ENCODE measurements at places on chromosomes 1 and 21.

DNA sequence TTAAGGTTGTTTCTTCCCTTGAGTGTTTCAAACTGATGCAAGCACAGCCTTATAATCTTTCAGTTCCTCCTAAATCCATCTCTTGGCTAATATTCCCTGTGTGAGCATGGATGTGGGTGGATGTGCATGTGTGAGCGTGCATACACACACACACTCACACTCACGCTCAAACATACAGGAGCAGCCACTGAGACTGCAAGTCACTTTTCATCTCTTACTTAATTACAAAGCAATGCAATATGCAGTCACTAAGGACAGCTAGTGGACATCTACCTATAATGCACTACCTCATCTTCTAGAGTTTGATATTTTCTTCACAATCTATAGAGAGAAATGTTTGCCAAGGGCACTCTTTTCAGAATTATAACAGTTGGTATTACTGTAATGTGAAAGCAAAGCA is 1.4 kb downstream of the ESRRG start:
- DNase-seq = peak; percentile 15

DNA sequence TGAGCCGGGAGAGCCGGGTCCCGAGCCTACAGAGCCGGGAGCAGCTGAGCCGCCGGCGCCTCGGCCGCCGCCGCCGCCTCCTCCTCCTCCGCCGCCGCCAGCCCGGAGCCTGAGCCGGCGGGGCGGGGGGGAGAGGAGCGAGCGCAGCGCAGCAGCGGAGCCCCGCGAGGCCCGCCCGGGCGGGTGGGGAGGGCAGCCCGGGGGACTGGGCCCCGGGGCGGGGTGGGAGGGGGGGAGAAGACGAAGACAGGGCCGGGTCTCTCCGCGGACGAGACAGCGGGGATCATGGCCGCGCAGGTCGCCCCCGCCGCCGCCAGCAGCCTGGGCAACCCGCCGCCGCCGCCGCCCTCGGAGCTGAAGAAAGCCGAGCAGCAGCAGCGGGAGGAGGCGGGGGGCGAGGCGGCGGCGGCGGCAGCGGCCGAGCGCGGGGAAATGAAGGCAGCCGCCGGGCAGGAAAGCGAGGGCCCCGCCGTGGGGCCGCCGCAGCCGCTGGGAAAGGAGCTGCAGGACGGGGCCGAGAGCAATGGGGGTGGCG is 371 bp downstream of the ARID1A start:
- peak; percentile 83 for DNase-seq

GRCh38 chr1:78491451-78492071 is 787 bp downstream of the PTGFR start:
- peak; percentile 62 for DNase-seq

DNA sequence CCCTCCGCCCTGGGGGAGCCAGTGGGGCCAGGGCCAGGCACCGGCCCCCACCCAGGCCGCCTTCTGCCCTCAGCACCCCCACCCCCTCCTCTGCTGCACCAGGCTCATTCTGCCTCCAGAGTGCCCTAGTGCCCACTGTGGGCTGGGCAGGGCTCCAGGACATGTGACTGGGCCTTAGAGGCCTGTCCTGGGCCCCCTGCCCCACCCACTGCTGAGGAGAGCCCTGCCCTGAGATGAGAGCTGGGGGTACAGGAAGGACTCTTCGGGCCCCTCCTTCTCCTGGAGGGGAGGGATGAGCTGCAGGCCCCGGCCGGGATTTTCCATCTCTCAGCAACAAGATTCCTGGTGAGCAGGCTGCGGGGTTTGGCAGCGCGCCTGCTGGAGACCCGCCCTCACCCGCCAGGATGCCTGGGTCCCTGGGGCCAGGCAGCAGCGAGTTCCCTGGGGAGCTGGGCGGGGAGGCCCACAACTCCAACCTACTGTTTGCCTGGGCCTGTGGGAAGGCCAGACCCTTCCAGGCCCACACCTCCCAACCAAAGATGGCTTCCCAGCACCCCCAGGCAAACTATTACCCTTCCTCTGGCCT is 14.0 kb downstream of the AHDC1 start:
- no peak for DNase-seq

DNA sequence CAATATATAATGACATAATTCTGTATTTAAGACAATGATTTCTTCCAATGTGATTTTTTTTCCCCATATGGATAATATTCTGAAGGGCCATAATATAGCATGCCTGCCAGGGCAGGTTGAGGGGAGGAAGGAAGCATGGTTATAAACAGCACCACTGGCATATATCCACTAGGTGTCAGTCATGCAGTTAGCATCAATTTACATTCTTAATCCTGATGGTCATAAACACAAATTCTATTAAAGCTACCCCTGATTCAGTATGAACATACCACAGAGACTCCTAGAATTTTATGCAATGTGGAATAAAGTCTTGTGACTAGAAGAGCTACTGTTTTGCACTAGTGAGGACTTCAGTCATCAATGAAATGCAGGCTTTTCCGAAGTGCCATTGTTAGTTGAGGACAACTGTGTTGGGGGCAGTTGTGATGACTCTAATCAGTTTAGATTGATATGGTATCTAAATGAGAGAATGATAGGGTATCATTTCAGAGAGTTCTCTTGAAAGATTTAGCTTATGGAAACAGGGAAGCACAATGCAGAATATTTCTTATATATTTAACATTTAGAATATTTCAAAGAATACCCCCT is 342.7 kb upstream of the NR5A2 start:
- peak; percentile 87 for DNase-seq

DNA sequence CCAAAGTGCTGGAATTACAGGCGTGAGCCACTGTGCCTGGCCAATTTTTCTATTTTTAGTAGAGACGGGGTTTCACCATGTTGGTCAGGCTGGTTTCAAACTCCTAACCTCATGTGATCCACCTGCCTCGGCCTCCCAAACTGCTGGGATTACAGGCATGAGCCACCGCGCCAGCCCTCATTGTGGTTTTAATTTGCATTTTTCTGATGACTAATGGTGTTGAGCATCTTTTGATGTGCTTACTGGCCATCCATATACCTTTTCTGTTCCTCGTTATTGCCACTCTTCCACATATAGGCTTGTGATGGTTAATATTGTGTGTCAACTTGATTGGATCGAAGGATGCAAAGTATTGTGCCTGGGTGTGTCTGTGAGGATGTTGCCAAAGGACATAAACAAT is 17.4 kb upstream of the ENAH start:
- no peak for DNase-seq

- no peak for DNase-seq
Measured at GRCh38 chr1:241417258-241417657, 60.3 kb upstream of the RGS7 start.

DNA sequence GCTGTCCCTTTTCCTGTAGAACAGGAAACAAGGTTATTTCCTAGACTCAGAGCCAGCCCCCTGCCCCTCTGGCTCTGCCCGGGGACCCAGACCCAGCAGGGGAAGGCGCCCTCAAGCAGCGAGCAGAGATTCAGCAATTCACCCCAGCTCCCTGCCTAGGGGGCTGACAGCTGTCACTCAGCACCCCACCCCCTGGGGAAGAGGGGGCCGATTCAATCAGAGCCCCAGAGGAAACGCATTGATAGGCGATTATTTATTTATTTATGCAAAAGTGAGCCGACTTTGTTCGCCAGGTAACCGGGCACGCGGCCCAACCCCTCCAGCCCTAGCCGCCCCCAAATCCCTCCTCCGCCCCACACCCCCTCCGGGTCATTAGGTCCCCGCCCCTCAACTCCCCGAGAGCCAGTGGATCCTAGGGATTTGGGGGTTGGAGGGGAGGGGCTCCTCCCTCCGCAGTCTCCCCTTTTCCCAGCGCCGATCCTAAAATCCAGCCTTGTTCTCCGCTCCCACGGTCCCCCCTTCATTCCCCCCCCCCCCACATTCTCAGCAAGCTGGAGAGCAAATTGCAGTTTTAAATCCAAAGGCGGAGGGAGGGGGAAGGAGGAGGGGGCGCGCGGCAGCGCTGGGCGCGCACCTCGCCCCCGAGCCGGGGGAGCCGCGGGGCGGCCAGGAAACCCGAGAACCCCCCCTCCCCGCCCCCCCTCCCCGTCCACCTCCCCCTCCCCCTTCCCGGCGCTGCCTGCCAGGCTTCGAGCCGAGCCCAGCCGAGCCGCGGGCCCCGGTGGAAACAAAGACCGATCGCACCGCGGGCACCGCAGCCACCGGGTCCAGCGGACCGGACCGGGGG is 1.3 kb downstream of the AHDC1 start:
- peak; percentile 74 for DNase-seq

DNA sequence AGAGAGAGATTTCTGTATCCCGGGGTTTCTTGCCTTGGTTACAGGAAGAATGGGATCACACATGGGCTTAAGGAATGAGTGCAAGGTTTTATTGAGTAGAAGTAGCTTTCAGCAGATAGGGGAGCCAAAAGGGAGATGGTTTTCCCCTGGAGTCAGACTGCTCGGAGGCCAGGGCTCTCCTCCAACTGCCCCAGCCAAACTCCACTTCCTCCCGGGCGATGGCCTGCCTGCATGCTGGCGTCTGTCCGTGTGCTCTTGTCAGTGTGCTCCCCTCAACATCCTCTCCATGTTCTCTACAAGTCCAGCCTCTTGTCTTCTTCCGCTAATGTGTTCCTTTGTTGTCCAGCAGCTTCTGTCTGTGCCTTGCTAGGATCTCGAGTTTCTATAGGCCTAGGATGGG is 421.3 kb upstream of the ADGRL2 start:
- DNase-seq = no peak
